ENCODE measurements at places on chromosomes 1 and 21. TPM values are rescaled to one million over a fixed set of nuclear protein-coding genes. Genes with fewer than 3 reads are reported as not detected.

GRCh38 chr1:89939693-89940438, 55.0 kb upstream of the ZNF326 start:
- no peak overlapping the region for H3K27ac ChIP-seq
- no peaks in the 10 kb centered on the region for H3K27me3 ChIP-seq
- H3K4me3 ChIP-seq, result no peak overlapping the region
- H3K4me1 ChIP-seq, result peaks cover 6% of the 10 kb centered on the region

- no peak overlapping the region for H3K4me3 ChIP-seq
- H3K27ac ChIP-seq, result no peak overlapping the region
- H3K27me3 ChIP-seq, result peaks cover 78% of the 10 kb centered on the region
- no peak for DNase-seq
- no peaks in the 10 kb centered on the region for H3K36me3 ChIP-seq
Measured at GRCh38 chr1:202658251-202658759, 51.9 kb downstream of the SYT2 start.

- H3K4me3 ChIP-seq, result no peak overlapping the region
- H3K4me1 ChIP-seq, result no peaks in the 10 kb centered on the region
- H3K27ac ChIP-seq, result no peak overlapping the region
- H3K27me3 ChIP-seq, result no peaks in the 10 kb centered on the region
- DNase-seq, result no peak
Measured at GRCh38 chr21:41098481-41099042, 69.4 kb upstream of the BACE2 start.

- no peaks in the 10 kb centered on the region for H3K4me1 ChIP-seq
- H3K27me3 ChIP-seq, result no peaks in the 10 kb centered on the region
- DNase-seq, result no peak
- H3K27ac ChIP-seq, result no peak overlapping the region
Measured at GRCh38 chr1:1255078-1255477, 8.6 kb upstream of the C1QTNF12 start.

- no peaks in the 10 kb centered on the region for H3K36me3 ChIP-seq
- no peak overlapping the region for H3K27ac ChIP-seq
- H3K4me3 ChIP-seq, result no peak overlapping the region
- H3K27me3 ChIP-seq, result peaks cover 3% of the 10 kb centered on the region
- peaks cover 26% of the 10 kb centered on the region for H3K4me1 ChIP-seq
Measured at GRCh38 chr21:32253215-32253641, 25.6 kb downstream of the MIS18A start.

Gene SPATA17
- total RNA-seq, result 1.6 TPM

DNA sequence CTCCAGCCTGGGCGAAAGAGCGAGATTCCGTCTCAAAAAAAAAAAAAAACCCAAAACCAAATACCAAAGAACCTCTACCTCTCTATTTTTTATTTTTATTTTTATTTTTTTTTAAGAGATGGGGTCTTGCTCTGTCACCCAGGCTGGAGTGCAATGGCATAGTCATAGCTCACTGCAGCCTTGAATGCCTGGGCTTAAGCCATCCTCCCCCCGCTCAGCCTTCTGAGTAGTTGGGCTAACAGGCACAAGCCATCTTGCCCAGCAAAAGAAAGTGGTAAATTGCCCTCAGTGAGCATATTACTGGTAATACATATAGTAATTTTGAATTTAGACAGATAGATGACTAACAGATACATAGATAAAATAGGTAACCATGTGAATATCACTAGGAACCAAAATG, 77.4 kb downstream of the ASH1L start:
- DNase-seq, result no peak
- no peaks in the 10 kb centered on the region for H3K4me1 ChIP-seq
- H3K27ac ChIP-seq, result no peak overlapping the region
- H3K36me3 ChIP-seq, result peaks cover 12% of the 10 kb centered on the region

DNA sequence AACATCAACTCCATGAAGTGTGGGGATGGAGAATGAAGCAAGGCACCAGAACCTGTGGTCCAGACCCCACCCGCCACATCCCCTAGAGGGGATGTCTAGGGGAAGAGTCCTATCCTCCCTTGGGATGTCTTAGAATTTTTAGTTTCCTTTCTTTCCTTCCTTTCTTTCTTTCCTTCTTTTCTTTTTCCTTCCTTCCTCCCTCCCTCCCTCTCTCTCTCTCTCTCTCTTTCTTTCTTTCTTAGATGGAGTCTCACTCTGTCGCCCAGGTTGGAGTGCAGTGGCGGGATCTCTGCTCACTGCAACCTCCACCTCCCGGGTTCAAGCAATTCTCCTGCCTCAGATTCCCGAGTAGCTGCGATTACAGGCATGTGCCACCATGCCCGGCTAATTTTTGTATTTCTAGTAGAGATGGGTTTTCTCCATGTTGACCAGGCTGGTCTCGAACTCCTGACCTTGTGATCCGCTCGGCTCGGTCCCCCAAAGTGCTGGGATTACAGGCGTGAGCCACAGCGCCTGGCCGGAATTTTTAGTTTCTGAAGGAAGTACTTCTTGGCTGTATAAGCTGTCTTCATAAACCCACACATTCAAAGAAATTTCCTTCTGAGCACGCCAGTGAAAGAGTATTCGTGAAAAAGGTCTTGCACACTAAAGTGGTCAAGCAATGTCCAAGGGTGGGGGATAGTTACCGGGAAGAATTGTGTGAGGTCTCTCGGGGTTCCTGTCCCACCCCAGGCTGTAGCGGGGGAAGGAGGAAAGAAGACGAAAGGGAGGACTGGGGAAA, 20.8 kb upstream of the LEFTY2 start:
- no peak for DNase-seq
- H3K27me3 ChIP-seq, result no peaks in the 10 kb centered on the region
- no peaks in the 10 kb centered on the region for H3K36me3 ChIP-seq

Gene HES3
- not detected for total RNA-seq

DNA sequence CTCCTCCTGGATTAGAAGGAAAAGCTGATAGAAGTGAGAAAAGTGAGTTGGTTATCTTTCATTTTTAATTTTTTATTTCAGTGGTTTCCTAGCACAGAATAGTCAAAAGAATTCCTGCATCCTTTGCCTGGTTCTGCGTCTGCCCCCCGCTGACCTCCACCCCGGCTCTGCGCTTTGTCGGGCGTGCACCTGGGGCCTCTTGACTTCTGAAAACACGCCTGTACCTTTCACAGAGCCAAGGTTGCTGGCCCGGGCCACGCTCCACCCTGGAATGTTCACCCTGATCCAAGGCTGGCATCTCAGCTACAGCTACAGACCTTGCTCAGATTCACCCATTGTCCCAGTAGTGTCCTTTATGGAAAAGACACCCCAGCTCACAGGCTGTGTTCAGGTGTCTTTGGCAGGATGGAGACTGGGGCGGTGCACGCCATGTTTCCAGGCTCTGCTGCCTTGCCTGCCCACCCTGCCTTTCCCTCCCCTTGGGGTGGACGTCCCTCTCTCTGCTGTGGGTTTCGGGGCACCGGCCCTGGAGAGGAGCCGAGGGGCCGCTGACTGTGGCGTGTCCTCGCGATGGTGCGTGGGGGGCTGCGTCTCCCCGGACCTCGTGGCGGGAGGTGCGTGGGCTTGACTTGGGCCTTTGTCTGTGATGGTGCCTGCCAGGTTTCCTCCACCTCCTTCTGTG, 40.3 kb upstream of the DIP2A start:
- no peak overlapping the region for H3K27ac ChIP-seq
- DNase-seq, result no peak
- H3K36me3 ChIP-seq, result peaks cover 4% of the 10 kb centered on the region
- no peaks in the 10 kb centered on the region for H3K27me3 ChIP-seq

Gene FAM3B
- total RNA-seq, result not detected

Gene NLRP3
- total RNA-seq, result 0.12 TPM

DNA sequence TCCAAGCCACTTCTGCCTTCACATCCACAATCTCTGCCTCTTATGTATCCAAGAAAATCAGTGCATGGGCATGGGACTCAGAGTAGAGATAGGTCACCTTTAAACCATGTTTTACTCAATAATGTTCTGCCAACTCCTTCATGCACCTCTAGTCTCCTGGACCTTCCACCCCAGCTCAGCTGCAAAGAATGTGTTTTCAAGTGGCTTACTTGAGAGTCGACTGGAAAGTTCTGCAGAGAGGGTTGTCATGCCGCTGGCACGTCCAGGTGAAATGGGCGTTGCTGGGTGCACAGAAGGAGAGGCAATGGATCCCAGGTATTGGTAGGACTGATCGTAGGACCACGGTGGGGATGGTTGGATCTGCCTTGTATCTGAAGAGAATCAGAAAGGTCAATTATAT, 130.3 kb downstream of the CLIC6 start:
- H3K36me3 ChIP-seq, result peaks cover 66% of the 10 kb centered on the region
- no peak overlapping the region for H3K4me3 ChIP-seq
- H3K27ac ChIP-seq, result no peak overlapping the region
- no peaks in the 10 kb centered on the region for H3K27me3 ChIP-seq

GRCh38 chr1:159958719-159959380, 4.8 kb upstream of the SLAMF9 start:
- H3K27me3 ChIP-seq, result peaks cover 3% of the 10 kb centered on the region
- H3K36me3 ChIP-seq, result no peaks in the 10 kb centered on the region
- peaks cover 2% of the 10 kb centered on the region for H3K4me1 ChIP-seq
- no peak overlapping the region for H3K27ac ChIP-seq

Gene RNU1-1
- 1,356 TPM for total RNA-seq

- no peak overlapping the region for H3K4me3 ChIP-seq
- no peaks in the 10 kb centered on the region for H3K27me3 ChIP-seq
- DNase-seq, result no peak
- H3K4me1 ChIP-seq, result no peaks in the 10 kb centered on the region
- no peak overlapping the region for H3K27ac ChIP-seq
Measured at GRCh38 chr21:14120091-14120734, 90.5 kb downstream of the LIPI start.

DNA sequence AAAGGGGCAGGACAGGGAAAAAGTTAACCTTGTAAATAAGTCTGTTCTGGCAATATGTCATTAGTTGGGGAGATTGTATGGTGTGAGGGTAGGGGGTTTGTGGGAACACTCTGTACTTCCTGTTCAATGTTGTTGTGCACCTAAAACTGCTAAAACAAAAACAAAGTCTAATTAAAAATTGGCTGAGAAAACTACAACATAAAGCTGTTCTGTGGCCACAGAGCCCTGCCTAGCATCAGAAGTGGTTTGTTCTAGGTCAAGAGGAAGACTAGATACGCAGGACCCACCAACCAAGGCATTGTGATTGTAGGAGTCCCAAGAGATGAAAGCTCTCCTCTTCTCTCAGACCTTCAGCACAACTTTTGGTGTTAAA, 81.0 kb upstream of the LRRC8D start:
- H3K4me3 ChIP-seq, result no peak overlapping the region
- DNase-seq, result no peak
- peaks cover 7% of the 10 kb centered on the region for H3K4me1 ChIP-seq
- H3K36me3 ChIP-seq, result no peaks in the 10 kb centered on the region
- no peaks in the 10 kb centered on the region for H3K27me3 ChIP-seq

Gene MYOM3
- total RNA-seq, result 1.0 TPM

GRCh38 chr1:154926201-154926600, 10.3 kb downstream of the PMVK start:
- H3K36me3 ChIP-seq, result no peaks in the 10 kb centered on the region
- DNase-seq, result no peak
- no peak overlapping the region for H3K27ac ChIP-seq

DNA sequence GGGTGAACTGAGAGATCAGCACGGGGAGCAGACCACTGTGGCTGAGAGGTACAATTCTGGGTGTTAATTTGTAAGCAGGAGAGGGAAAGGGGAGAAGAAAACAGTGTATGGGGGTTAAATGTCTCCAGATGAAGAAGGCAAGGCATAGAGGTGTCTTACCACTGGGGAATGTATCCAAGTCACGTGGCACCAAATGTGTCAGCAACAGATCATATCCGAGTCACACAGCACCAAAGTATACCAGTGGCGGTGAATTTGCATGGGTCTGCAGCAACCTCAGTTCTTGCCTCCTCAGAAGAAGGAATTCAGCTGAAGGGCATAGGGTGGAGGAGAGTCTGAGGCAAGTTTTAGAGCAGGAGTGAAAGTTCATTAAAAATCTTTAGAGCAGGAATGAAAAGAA, 21.2 kb upstream of the SYCP1 start:
- no peaks in the 10 kb centered on the region for H3K27me3 ChIP-seq
- H3K27ac ChIP-seq, result no peak overlapping the region
- H3K4me1 ChIP-seq, result no peaks in the 10 kb centered on the region
- no peaks in the 10 kb centered on the region for H3K36me3 ChIP-seq
- H3K4me3 ChIP-seq, result no peak overlapping the region

Gene PLPPR4
- 0.07 TPM for total RNA-seq

DNA sequence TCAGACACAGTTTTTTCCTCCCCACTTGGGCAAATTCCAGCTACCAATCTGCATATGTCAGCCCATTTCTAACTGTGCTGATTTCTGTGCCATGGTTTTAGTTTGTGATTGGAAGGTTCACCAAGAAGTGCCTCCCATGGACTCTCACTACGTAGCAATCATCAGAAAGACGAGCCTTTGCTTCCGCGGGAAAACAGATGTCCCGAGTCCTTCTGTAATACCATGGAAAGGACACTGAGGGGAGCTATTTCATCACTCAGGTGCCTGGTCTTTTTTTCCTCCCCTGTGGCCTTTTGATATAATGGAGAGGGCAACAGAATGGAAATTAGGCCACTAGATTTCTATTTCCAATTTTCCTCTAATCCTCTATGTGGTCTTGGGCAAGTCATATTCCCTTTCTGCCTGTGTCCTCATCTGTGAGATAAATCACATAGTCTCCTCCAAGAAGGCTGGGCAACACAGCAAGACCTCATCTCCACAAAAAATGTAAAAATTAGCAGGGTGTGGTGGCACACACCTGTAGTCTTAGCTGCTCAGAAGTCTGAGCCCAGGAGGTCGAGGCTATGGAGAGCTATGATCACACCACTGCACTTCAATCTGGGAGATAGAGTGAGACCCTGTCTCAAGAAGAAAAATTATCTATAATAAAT, 24.8 kb downstream of the LEMD1 start:
- no peak overlapping the region for H3K4me3 ChIP-seq
- H3K4me1 ChIP-seq, result no peaks in the 10 kb centered on the region
- DNase-seq, result no peak
- H3K27ac ChIP-seq, result no peak overlapping the region

- H3K27me3 ChIP-seq, result no peaks in the 10 kb centered on the region
- H3K4me1 ChIP-seq, result peaks cover 17% of the 10 kb centered on the region
- H3K36me3 ChIP-seq, result no peaks in the 10 kb centered on the region
- no peak overlapping the region for H3K4me3 ChIP-seq
Measured at GRCh38 chr1:202037706-202038296, 27.4 kb downstream of the ELF3 start.

Gene CYYR1
- 4.7 TPM for total RNA-seq

Gene C1orf185
- not detected for total RNA-seq

Gene ERO1B
- total RNA-seq, result 2.0 TPM

DNA sequence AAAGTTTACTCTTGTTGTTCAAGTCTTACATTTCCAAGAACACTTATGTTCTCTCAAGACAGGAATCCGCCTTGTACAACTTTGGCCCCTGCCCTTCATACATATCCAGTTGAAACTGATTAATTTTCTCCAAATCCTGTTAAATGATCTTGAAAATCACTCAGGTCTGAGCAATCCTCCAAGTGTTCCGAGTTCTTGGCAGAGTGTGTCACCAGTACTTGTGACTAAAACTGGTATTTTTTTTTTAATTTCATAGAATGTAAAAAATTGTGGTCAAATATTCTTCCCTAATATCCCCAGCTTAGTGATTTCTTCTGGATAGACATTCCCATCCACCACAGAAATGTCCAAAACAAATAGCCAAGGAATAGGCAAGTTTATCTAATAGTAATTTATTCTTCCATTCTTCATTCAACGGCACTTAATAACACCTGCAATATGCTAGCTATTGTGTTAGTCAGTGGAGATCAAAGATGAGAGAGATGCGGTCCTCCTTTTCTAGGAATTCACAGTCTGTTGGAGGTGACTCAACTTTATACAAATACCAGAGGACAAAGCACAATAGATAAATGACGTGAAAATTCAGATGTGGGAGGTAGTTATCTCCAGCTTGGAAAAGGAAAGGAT, 71.4 kb downstream of the DIRAS3 start:
- H3K27me3 ChIP-seq, result no peaks in the 10 kb centered on the region
- no peak overlapping the region for H3K4me3 ChIP-seq
- peak; percentile 100 for DNase-seq
- peak overlapping the region; percentile 84 for H3K27ac ChIP-seq
- H3K36me3 ChIP-seq, result no peaks in the 10 kb centered on the region

Measured in astrocyte (in vitro differentiated cells and primary cell).